ENCODE measurements at places on chromosomes 16 and 17.

DNA sequence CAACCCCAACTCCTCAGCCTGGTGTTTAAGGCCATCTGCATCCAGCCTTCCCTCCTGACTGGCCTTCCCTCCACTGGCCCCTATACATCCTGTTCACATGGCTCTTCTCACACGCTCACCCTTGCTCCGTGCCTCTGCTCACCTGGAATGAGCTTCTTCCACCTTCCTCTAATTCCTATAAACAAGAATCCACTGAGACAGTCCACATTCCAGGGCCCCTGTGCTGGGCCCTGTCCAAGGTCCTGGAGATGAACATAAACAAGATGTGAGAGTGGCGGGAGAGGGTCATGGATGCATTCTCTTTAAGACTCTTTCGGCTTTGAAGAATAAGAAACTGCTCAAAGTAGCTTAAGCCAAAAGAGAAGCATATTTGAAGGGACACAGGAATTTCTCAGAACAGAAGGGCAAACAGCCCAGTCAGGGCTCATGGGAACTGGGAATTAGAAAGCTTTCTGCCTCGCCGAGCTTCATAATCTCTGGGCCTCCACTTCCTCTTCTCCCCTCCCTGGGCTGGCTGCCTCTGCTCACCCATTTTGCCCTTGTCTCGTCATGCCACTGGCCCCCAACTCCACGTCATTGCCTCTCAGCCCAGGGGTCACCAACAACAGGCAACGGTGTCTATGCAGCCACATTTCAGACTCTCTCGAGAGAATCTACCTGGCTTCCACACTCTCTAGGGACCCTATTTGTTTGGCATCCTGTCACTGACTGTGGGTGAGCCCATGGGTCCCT lies 13.5 kb downstream of the SPPL2C start:
- DNase-seq = peak; percentile 54

DNA sequence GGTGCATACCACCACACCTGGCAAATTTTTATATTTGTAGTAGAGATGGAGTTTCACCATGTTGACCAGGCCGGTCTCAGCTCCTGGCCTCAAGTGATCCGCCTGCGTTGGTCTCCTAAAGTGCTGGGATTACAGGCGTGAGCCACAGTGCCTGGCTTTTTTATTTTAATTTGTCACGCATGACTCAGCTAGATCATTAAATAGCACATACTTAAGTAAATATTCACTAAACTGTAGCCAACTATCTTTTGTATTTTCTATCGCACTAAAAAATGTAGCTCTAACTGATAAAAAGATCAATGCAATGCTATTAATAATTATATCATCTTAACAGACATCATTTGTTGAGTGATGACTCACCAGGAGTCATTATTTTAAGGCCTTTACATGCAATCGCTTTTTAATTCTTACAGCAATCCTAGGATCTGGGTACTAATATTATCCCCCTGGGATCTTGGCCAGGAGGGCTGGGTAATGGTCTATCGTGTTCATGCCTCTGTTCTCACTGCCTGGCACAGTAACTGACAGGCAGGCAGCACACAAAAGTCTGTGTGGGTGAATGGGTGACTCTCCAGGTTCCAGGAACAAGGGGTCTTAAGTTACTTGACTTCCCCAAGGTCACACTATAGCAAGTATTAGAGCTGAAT lies 693.5 kb upstream of the EEF2KMT start:
- DNase-seq = no peak

- DNase-seq = no peak
These were observed 4.6 kb upstream of the CD7 start for GRCh38 chr17:82321947-82322466.

DNA sequence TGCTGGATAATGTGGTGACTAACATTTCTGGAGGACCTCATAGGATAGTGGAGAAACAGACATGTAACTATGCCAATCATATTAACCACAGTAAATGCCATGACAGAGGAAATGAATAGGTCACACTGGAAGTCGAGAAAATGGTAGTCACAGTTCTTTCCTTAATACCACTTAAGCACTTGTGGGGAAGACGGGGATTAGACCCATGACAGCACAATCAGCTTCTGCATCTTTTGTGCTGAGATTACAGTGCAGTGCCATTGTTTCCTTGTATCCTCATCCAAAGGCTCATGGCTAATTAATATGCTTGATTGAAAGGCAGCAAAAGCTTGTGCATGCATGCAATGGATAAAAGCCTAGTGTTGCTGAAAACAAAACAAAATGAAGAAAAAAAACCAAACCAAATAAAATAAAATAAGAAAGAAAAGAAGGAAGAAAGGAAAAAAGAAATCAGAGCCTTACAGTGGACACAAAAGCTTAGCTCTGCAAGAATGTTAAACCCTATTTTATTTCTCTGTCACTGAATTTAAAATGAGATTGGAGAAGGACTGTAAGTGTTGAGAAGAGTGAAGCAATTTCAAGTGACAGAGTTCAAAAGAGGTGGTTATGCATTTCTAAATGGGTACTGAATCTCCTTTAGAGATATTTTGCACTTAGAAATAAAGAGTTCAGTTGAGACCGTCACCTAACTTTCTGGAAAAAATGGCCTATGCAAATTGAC lies 1011.9 kb downstream of the CDH8 start:
- no peak for DNase-seq

- DNase-seq = no peak
These were observed 26.7 kb upstream of the TOX3 start for GRCh38 chr16:52573365-52574299.

GRCh38 chr16:80150978-80151721 lies 389.6 kb upstream of the DYNLRB2 start:
- DNase-seq = no peak

- DNase-seq = peak; percentile 93
These were observed 16.3 kb upstream of the AURKB start for GRCh38 chr17:8226536-8227237.

DNA sequence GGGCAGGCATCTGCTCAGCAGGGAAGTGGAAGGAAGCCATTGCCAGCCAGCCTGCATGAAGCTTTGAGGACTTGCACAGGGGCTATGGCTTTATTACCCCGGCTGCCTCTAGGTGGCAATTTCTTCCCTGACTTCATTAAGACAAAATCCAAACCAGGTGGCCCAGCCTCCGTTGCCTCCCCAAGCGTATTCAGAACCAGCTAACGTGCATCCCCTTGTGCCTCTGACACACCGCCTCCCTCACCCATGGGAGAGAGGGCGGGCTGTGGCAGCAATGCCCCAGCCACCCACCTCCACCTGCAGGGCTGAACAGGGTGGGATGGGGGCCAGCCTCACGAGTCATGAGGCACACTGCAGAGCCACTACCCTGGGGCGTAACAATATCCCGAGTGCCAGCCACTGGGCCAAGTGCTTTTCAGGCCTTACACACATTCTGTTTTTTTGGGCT lies 6.8 kb downstream of the KIFC3 start:
- DNase-seq = peak; percentile 53

GRCh38 chr16:19967963-19968362 lies 83.3 kb upstream of the GPRC5B start:
- DNase-seq = no peak

GRCh38 chr17:20991276-20992037 lies 51.4 kb downstream of the USP22 start:
- DNase-seq = no peak

DNA sequence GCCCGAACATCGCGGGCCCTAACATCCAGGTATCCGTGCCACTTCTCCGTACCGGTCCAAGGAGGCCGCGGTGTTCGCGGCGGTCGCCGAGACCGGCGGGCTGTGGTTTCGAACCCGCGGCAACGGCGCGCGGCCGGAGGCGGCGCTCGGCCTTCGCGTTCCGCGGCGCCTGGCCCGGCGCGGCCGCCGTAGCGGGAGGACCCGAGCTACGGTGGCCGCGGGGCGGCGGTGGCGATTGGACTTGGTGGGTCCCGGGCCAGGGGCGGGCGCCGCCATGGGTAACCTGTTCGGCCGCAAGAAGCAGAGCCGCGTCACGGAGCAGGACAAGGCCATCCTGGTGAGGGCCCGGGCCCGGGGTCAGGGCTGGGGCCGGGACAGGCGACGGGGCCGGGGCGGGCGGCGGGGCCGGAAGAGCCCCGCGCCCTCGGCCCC lies at the start of gene CHMP6:
CHMP6 (plus strand) TSS at position 197 of the 432 bp plus-strand sequence; CDS start at position 275, 78 bp downstream.
- peak; percentile 84 for DNase-seq

DNA sequence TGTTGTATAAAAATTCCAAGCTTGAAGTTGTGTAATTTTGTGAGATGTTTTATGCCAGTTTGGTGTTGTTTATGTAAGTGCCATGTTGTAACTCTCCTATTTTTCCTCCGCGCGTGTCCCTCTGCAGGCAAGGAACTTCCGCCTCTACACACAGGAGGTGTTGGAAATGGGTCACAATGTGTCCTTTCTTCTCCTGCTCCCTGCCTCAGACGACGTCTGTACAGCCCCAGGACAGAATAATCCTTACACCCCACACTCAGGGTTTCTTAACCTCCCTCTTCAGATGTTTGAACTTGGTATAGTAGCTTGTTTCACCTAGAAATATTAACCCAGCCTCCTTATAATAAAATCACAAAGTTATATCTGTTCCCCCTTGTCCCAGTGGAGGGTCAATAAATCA lies 111.3 kb upstream of the NOG start:
- no peak for DNase-seq

GRCh38 chr17:17696085-17696484 lies 14.8 kb downstream of the RAI1 start:
- no peak for DNase-seq

GRCh38 chr17:27494192-27495091 lies 38.2 kb downstream of the KSR1 start:
- DNase-seq = peak; percentile 59

- no peak for DNase-seq
These were observed 1.5 kb downstream of the CACNA1H start for GRCh38 chr16:1154291-1154886.

- no peak for DNase-seq
These were observed 1.6 kb upstream of the AATK start for GRCh38 chr17:81167638-81168037.

- DNase-seq = no peak
These were observed 5.9 kb upstream of the CACNA1H start for GRCh38 chr16:1147027-1147426.

DNA sequence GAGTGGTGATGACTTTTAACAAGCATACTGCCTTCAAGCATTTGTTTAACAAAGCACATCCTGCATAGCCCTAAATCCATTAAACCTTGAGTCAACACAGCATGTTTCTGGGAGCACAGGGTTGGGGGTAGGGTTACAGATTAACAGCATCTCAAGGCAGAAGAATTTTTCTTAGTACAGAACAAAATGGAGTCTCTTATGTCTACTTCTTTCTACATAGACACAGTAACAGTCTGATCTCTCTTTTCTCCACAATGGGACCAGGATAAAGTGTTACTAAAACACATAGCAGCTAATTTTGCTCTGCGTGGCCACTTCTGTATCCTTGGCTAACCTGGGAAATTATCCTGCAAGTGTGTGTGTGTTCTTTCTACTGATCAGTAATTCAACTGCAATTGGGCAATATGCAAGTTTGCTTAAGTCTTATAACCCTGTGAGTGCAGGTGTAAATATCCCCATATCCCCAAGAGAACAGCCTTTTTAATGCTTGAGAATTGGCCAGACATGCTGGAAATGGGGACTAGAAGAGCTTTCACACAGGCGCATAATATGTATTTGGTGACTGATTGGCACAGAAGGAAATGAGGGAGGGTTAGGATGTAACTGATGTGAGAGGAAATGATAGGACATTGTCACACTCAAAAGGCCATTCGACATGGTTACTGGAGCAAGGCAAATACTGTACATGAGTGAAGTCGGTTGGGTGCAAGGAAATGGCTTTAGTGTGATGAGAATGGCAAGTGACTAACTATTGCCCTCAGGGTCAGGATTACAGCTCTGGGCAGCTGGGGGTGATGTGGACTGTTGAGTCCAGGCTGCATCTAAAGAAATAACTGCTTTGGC lies 10.8 kb upstream of the ANKS4B start:
- DNase-seq = no peak

DNA sequence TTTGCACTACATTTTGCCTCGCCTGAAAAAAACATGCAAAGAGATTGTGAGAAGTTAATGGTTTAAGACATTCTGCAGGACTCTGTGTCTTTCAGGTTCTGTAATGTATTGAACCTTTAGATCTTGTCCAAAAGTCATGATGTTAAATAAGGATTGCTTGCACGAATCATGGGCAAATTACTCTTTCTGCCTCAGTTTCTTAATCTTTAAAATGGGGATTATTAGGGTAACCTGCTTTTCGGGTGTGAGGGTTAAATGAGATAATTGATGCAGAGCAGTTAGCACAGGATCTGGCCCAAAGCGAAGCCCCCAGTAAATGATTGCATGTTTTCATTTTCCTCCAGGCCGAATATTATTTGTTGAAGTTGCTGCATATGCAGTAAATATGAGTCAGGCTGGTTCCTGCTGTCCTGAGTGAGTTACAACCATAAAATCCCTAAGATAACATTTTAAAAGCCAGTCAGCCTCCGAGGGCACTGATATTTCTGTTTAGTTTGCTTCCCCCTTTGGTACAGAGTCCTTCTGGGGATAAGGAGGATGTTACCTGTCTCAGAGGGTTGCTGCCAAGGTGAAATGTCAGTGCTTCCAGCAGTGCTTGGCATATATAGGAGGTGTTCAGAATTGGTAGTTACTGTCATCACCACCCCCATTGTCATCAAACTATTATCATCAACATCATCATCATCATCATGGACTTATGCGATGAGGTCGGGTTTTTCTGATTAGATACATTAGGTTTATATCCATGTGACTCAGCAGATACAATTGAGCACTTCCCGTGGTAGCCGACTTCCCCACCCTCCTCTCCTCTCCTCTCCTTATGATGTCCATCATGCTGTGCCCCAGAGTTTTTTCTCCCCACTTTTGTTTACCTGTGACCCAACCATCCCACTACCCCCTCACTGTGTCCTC lies 20.6 kb upstream of the ARHGAP17 start:
- no peak for DNase-seq

DNA sequence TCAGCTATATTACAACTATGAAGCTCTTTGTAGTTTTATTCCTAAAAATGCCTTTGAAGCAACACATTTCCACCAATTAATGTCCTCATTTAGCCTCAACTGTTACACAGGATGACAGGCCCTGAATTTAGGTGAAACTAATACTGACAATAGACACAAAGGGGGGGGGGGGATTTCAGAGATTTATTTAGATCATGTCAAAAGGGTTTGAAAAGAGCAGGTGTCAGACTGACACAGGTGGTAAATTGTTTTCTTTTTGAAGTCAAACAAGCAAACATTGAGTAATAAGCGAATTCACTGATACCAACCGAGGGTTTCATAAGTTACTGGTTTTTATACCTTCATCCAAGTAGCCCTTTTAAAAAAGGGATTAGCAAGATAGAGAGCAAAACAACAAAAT lies 40.8 kb downstream of the KANSL1 start:
- DNase-seq = no peak

GRCh38 chr16:67935101-67935401 lies 1.6 kb downstream of the PSMB10 start:
- DNase-seq = no peak

DNA sequence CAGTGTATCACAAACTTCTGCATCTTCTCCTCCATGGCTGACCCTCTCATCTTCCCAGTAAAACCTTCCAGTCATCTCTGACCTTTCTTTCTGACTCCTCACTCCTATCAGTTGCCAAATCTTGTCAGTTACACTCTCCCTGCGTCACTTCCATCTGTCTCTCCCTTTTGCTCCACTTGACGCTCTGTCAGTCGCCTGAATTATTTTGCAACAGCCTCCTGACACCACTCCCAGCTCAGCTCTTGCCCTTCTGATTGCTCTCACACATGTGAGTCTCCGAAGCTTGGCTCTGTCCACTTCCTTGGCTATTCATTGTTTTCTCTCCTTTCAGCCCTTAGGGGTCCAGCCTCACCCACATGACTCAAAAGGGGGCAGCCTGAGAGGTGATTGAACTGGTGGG lies 27.7 kb downstream of the DHRS7C start:
- DNase-seq = no peak

GRCh38 chr16:31002250-31002700 lies 8.2 kb downstream of the STX1B start:
- DNase-seq = no peak

Measured in femur (tissue), 1 donor.